Effector CD8-positive, alpha-beta T cell (primary cell): ENCODE measurements at places on chromosomes 5 and 9.

- no peak for DNase-seq
Measured at GRCh38 chr5:45113726-45114125, 305.0 kb downstream of the MRPS30 start.

DNA sequence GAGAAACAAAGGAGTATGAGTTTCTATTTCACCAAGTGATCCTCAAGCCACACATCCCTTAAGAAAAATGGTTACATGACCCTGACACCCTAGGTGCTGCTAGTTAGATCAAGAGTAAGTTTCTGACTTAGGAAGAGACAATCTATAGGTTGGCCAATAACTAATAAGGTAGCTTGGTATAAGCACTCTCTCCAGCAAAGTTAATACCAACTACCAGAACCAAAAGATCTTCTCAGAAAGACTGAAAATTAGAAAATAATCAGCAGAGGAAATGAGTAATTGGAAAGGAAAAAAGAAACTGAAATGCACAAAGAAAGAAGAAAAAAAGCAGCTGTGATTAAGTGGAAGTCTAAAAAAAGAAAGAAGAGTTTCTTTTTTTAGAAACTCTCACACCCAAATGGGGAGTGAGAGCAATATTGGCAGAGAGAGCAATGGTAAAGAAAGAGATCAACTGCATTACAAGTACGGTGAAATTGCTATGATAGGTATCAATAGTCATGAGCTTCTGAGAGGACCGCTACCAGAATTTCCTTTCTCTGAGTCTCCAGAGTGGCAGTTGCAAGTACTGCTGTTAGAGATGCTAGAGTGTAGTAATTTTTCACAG lies 195.5 kb downstream of the TMEM167A start:
- DNase-seq: no peak

DNA sequence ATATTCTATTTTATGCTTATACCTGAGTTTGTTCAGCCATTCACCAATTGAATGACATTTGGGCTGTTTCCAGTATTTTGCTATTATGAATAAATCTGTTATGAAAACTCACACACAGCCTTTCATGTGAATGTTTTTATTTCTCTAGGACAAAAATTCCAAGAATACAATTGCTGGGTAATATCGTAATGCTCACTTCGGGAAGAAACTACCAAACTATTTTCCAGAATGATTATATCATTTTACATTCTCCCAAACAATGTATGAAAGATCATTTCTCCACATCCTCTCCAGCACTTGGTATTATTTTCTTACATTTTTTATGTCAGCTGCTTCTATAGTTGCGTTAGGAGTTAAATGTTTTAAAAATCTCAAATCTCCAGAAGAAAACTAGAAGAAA lies 58.3 kb upstream of the LHFPL2 start:
- DNase-seq: no peak

GRCh38 chr5:179261301-179262125 lies 83.7 kb downstream of the ADAMTS2 start:
- no peak for DNase-seq

- no peak for DNase-seq
Measured at GRCh38 chr5:21688655-21689054, 1164.5 kb downstream of the CDH12 start.
